Prostate gland (tissue), 2 donors: ENCODE measurements at places on chromosomes 4 and X.

- no peak for DNase-seq
Measured at GRCh38 chrX:24375600-24376131, 15.2 kb downstream of the SUPT20HL1 start.

GRCh38 chr4:83758285-83758684 lies 222.4 kb downstream of the GPAT3 start:
- no peak for DNase-seq

DNA sequence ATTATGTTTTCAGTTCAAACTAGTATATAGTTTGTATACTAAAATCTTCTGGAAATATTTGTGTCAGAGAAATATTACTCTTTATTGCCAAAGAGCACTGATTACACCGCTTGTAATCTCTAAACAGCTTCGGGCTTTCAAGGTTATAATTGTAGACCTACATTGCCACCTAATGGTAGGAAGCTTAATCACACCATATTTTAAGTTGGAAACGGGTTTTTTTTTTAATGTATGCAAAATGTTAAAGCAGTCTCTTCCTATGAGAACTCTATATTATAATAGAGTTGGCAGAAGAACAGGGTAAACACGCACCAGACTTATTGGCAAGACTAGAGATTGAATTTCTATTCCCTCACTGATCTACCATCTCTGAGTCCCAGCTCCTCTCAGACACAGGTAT lies 19.5 kb upstream of the NFXL1 start:
- no peak for DNase-seq

DNA sequence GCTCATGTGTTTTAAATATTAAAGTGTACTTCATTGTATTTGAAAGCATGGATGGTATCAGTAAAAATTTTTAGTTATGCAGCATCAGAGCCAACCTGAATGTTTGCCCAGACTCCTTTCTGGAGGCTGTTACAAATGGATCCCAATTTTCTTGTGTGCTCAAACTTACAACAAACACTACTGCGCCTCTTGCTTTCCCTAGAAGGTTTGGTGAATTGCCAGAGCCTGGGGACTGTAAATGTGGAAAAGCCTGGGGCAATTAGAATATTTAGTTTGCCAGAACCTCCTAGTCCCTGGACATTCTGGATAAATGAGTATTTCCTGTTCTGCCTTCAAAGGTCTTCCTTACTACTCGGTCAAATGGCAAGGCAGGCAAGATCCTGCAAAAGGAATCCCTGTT lies 4.8 kb downstream of the CAPN6 start:
- DNase-seq: no peak

DNA sequence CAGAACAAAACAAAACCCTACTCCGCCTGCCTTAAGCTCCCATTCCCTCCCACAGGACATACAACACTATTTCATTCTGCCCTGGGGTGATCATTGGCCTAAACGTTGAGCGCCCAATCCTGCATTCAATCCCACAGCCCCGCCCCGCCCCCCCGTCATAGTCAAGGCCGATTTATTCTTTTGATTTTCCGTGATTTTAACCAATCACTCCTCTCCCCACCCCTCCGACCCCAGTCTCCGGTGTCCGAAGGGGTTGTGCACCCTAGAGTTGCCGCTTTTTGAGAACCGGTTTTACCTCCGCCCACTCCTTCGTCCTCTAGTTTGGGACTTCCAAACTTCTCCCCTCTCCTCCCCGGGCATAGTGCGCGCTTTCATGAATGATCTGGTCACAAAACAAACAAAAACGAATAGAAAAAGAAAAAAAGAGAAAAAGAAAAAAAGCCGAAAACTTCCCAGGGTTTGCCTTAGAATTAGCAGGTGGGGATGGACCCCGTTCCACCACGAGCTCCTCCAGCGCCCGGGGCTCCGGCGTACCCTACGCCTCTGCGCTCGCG lies 446 bp upstream of the UBE2A start:
- DNase-seq: no peak

DNA sequence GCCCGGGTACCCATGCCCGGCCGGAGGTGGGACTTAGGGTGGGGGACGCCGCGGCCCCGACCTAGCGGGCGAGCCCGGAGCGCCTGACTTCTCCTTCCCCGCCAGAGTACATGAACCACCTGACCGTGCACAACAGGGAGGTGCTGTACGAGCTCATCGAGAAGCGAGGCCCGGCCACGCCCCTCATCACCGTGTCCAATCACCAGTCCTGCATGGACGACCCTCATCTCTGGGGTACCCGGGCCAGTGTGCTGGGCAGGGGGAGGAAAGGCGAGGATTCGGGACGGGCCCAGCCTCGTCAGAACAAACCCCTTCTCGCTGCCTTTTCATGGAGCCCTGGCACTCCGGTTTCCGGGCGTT lies 622 bp downstream of the TAFAZZIN start:
- DNase-seq: peak; percentile 53

DNA sequence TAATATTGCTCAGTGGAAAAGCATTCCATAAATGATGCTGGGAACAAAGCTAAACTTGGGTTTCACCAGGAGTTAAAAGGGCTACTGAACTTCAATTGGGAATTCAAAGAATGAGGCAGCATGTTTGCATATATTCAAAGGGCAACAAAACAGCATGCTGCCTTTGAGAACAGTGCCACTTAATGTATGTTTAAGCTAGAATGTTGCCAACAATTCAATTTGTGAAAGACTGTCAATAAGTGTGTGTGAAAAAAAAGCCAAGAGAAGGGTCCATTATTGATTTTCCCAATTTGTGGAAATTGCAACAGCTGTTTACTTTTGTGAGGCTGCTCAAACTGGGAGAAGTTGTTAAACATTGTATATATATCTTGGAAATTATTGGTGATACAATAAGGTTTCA lies 701.9 kb upstream of the ACTRT1 start:
- no peak for DNase-seq

GRCh38 chrX:40310447-40310846 lies 212.7 kb upstream of the BCOR start:
- DNase-seq: no peak

DNA sequence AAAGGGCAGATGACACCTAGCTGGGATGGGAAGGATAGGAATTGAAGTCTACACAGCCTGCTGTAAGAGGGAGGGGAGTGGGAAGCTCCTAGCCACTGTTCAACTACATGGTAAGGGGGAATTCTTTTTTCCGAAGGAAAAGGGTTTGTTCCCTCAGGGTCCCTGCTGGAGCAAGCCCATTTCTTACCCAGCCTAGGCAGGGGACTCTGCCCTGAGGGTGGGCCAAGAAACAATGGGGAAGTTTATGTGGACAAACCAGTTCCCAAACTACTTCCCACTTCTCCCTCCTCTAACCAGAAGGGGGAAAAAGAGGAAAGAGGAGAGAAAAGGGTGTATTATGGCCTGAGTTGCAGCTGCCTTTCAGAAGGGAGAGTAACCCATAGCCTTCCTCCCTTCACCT lies 13.5 kb upstream of the VSIG4 start:
- no peak for DNase-seq

- no peak for DNase-seq
Measured at GRCh38 chrX:153984351-153985178, 12.0 kb downstream of the TMEM187 start.

DNA sequence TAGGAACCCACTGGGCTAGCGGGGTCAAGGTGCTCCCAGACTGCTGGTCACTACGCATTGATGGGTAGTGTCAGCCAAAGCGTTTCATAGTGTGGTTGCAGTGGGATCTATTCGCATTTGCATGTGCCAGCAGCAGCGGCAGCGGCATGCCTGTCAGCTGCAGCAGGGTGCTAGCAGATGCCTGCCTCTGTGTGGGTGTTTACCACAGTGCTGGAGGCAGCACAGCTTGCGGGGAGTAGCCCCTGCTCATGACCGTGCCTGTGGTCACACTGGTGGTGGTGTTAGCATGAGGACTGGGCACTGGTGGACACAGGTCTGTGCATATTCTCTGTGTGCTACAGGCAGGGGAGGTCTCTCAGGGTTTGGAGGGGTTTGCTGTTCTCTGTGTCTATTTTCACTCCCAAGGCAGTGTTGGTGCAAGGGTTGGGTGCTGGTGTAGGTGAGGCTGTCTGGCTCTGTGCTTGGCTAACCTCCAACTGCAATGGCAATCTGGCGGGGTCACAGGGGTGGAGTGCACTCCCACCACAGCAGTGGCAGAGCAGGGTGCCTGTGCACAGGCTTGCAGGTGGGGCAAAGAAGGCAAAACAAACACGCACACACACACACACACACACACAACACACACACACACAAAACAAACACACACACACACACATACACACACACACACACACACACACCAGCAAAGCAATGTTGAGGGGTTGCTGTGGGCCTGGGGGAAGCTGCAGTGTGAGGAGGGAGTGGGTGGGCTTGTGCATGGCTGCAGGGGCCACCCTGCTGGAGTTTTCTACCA lies 184.4 kb downstream of the GLUD2 start:
- DNase-seq: no peak
